GM04504 (cell line): ENCODE measurements at places on chromosomes 3 and 15.

DNA sequence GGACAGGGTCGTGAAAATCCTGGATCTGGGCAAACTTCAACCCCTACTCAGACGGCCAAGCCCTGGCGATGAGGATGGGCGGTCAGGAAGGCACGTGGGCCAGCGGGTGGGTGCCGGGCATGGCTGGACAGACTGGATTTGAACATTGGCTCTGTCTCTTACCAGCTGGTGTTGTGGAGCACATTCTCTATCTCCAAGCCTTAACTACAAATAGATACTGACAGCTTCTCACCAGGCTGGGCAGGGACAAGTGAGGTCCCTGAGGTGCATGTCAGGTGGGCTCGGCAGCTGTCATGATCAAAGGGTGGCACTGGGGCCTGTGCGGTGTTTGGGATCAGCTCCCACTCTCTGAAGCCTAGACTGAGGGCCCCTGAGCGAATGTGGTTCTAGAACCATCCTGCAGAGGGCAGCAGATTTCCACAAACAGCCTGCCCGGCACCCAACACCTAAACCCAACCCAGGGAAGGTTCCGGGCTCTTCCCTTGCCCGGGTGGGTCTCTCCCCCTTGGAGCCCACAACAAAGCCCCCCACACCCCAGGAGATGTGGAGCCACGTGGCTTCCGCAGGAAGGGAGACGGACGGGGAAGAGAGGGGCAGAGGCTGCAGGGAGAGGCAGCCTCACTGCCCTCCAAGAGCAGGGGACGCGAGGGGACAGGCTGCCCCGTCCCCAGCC, 58.4 kb downstream of the RGMA start:
- DNase-seq = peak; percentile 38

DNA sequence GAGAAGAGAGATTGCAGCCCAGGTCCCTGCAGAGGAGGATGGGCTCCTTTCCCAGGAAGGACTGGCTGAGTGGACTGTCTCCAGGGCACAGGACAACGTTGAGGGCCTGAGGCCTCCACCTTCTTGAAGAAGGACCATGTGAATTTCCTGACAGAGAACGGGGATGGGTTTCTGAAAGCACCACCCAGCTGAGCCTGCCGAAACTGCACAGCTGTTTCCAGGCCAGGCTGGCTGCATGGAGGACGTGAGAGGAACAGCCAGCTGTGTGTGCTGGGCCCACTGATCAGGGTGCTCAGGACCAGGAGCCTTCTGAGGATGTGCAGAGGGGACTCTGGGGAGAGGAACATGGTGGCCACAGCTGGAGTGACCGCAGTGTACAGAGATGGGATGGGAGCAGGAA, 39.2 kb downstream of the HMCES start:
- no peak for DNase-seq

GRCh38 chr3:186784820-186785494, 1.6 kb downstream of the EIF4A2 start:
- no peak for DNase-seq

- DNase-seq = no peak
These were observed 84.5 kb downstream of the EFL1 start for GRCh38 chr15:82178061-82178460.

DNA sequence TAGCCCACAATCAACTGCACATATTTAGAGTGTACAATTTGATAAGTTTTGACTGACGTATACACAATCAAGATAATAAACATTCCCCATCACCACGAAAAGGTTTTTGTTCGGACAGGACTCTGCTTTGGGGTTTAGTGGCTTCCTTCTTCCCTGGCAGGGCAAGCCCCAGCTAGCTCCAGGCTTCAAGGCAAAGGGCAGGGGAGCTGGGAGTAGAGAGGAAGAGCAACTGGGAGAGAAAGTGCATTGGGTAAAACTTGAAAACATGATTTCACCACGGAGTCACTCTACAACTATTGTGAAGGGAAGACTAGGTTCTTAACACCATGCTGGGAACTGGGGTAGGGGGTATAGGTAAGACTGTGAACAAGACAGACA, 185.1 kb upstream of the UBE2E1 start:
- no peak for DNase-seq

- DNase-seq = no peak
These were observed 23.0 kb downstream of the PPM1L start for GRCh38 chr3:160779040-160779439.

DNA sequence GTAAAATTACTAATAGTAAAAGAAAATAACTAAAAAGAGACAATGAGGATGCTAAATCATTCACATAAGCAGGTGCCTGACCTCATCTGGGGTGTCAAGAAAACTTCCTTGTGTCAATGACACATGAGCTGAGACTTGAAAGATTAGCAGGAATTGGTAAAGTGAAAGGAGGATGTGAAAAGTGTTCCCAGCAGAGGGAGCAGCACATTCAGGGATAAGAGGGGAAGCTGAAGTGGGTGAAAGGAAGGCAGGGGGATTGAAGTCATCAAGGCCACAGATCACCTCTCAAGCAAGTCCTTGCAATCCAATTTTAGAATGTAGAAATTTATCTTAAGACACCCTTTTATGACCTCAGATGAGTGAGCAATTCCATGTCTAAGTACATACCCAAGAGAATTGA, 60.2 kb upstream of the ACP3 start:
- DNase-seq = no peak

- DNase-seq = no peak
These were observed 511.3 kb downstream of the GABRG3 start for GRCh38 chr15:27482287-27482686.

DNA sequence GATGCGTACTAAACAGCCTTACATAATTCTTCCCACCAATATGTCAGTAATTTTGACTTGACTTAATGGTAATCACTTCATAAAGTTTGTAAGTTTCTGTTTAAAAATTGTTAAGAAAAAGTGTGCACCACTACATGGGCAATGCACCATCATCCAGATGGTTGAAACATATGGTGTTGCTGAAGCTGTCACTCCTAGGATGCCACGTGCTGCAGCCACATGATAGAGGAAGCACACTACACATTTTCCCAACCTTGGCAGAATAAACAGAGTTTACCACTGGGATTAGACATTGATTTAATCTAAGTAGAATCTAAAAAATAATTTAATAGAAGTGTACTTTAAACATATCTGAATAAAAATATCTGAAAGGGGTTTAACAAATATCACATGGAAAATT, 1209.9 kb downstream of the NSUN3 start:
- DNase-seq = no peak

DNA sequence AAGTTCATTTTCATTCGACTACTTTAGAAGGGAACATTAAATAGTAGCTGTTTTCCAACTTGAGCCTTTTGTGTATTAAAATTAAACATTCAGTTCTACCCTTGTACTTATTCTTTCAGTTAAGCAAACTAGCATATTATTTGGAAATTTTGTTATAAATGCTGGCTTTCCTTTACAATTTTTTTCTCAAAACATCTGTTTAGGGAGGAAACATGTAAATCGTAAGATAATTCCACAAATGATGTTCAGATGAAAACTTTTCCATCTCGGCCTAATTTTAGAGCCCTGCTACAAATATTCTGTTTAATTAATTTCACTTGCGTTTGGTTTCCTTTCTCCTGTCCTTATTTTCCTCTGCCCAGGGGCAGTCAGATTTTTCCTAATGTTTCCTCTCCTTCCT, 476.2 kb upstream of the RGMA start:
- no peak for DNase-seq

GRCh38 chr3:50194128-50194902, 2.9 kb downstream of the GNAT1 start:
- no peak for DNase-seq

DNA sequence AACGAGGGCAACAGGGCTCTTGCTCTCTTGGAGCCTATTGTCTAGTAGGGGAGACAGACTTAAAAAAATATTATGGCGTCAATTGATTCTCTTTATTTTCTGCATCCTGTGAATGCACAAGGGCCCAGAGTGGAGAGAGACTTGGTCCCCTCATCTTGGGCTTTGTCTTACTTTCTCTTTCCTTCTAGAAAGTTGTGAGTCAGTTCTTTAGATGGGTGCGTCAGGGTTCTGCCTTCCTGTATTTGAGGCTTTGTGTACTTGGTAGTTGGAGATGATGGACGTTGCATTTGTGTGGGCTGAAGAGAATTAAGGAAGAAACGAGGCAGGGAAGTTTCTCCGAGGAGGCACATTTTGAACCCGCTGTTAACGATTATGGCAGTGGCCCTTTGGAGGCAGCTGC, 52.9 kb downstream of the CACNA1D start:
- DNase-seq = no peak

GRCh38 chr3:156172536-156172935, 52.2 kb downstream of the KCNAB1 start:
- no peak for DNase-seq

- peak; percentile 33 for DNase-seq
These were observed 255.7 kb downstream of the MBNL1 start for GRCh38 chr3:152524198-152525140.

- no peak for DNase-seq
These were observed 326.1 kb downstream of the NTRK3 start for GRCh38 chr15:87930457-87930856.

DNA sequence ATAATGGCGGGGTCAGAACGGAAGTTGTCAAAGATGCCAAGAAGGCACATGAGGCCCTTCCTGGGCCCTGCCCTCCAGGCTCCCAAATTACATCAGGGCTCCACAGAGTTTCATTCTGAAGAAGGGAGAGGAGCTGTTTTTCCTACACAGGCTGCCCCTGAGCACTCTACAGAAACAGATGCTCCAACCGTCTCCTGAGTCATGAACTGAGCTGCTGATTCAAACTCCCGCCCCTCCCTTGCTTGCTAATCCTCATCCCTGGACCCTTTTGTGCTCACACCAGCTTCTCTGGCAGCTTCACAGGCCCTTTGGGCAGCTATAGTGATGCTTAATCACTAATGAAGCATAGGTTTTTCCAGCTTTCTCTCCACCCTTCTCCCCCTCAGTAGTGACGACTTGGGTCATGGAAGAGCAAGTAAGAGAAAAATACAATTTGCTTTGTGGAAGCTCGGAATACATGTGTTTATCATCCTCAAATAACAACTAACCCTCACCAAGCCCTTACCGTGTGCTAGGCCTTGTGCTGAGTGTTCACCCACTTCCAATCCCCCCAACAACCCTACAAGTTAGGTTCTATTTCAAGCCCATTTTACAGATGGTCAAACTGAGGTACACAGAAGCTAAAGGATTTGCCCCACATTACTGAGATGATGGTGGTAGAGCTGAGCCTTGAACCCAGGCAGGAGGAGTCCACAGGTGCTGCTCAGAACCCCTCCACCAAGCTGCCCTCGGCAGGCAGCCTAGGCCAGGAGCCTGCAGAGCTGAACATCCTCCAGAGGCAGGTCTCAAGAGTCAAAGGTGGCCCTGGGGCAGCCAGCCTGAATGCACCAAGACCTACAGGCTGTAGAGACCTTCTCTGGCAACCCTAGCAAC, 21.9 kb downstream of the MEGF11 start:
- DNase-seq = no peak

DNA sequence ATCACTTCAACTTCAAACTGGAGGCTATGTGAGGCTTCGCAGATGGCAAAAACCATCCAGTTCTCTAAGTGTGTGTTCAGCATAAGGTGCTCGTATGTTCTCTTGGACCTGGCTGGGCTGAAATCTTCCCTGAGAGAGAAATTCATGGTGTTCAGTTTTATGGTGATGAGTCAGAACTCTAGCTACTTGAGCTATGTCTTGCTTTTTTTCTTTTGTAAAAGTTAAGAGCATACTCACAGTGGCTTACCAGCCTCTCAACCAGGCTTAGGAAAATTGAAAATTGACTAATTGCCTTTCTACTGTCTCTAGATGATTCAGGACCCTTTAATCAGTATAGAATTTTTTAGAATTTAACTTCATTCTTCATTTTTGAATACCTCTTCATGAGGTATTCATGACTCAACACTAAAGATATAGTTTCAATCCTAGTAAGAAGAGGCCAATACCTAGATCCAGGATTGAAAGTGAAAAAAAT, 617.5 kb downstream of the TBL1XR1 start:
- peak; percentile 72 for DNase-seq

DNA sequence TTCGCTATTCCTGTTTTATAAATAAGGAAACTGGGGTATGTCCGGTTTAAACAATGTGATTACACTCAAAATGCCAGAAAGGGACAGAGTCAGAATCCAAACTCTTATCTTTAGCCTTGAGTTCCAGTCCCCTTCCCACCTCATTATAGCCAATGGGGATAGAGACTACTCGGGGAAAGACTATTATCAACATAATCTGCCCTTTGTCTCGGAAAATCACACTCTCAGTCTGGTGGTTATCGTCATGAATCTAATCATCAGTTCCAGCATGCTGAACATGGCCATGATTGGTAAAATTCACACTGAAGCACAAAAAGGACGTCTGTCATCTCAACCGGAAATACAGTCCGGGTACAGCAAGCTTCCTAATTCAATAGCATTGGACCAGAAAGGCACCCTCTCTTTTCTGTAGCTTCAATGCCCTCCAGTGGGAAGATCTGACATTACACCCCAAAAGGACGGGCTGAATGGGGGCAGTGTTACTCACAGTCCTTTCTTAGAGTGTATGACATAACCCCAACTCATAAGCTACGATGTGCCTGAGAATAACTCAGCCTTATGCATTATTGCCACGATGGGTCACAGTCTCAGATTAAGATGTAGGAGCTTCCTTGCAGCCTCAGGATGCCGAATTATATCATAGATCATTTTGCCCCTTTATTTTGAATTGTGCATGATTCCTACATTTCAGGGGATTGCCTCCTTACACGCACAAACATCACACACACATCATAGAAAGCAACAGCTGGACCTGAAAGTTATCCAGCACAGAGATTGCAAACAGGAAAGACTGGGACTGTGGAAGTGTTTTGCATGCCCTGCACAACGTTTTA, 390.4 kb upstream of the LMCD1 start:
- peak; percentile 6 for DNase-seq

DNA sequence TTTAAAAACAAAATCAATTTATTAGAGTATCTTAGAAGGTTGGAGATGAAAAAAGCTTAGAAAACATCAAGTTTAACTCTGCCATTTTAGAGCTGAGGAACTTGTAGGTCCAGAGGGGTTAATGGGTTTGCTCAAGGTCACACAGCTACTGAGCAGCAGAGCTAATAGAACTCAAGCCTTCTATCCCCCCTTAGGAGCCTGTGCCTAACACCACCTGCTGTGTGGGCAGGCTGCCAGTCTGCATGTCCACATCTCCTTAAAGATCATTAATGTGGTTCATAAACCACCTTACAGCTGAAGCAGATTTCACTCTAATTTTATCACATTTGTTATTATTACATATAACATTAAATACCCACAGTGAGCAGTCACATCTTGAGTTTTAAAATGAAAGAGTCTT, 14.1 kb upstream of the SLC35G2 start:
- DNase-seq = no peak

DNA sequence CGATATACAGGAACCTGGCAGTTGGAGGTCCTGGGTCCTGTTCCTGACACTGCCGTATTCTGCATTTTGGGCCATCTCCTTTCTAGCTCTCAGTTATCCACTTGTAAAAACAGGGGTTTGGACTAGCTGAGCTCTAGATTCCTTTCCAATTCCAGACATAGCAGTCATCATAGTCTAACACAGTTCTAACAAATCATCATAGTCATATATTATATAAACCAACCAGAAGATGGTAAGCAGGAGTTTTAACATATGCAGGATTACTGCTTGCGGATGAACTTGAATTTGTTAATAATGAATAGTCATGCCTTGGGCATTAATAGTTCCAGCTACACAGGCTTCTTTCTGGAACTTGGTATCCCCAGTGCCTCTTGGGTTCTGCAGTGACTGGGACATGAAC, 26.6 kb downstream of the MASP1 start:
- no peak for DNase-seq

- DNase-seq = no peak
These were observed 1.9 kb downstream of the MORC1 start for GRCh38 chr3:109116031-109116430.

- no peak for DNase-seq
These were observed 16.8 kb upstream of the SUCNR1 start for GRCh38 chr3:151856641-151857040.
